ENCODE measurements at places on chromosomes 5 and 9.

- no peak for DNase-seq
These were observed 723.8 kb upstream of the CDH6 start for GRCh38 chr5:30469691-30470090.

GRCh38 chr5:1423901-1424603 lies 21.2 kb downstream of the SLC6A3 start:
- no peak for DNase-seq

DNA sequence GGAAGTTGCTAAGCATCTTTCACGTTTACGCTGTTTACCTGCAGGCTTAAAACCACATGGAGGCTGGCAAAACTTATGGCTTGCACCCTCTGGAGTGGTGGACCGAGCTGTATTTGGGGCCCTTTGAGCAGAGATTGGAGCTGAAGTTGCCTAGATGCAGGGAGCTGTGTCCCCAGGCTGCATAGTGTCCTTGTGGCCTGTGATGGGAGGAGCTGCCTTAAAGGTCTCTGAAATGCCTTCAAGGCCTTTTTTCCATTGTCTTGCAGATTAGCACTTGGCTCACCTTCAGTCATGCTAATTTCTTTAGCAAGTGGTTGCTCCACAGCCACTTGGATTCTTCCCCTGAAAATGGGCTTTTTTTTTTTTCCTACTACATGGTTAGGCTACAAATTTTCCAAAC lies 81.5 kb upstream of the CHD1 start:
- DNase-seq, result no peak

DNA sequence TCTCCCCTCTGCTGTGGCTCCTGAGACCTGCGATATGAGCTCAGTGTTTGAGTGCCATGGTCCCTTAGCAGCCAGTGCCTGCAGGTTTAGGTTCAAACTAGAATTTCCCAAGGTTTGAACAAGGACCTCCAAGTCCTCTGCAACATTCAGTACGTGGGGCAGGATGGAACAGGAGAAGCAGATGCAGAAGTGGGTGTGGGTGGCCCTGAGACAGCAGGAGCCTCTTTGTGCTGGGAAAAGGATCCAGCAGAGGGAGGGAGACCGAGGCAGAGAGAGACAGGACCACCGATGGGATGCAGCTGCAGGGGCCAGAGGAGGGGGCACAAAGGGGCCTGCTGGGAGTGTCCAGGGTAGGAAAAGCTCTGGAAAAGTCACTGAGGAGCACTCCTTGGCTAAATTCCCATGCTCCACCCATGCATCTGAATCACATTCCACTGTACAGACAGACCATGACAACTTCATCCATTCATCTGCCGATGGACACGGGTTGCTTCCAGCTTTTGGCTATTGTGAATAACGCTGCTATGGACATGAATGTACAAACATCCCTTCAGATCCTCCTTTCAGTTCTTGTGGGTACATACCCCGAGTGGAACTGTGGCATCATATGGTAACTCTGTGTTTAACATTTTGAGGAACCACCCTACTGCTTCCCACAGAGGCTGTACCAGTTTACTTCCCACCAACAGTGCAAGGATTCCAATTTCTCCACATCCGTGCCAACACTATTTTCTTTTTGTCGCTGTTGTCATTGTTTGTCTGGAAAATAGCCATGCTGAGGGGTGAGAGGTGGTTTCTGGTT lies 26.7 kb upstream of the SUSD3 start:
- DNase-seq, result no peak

DNA sequence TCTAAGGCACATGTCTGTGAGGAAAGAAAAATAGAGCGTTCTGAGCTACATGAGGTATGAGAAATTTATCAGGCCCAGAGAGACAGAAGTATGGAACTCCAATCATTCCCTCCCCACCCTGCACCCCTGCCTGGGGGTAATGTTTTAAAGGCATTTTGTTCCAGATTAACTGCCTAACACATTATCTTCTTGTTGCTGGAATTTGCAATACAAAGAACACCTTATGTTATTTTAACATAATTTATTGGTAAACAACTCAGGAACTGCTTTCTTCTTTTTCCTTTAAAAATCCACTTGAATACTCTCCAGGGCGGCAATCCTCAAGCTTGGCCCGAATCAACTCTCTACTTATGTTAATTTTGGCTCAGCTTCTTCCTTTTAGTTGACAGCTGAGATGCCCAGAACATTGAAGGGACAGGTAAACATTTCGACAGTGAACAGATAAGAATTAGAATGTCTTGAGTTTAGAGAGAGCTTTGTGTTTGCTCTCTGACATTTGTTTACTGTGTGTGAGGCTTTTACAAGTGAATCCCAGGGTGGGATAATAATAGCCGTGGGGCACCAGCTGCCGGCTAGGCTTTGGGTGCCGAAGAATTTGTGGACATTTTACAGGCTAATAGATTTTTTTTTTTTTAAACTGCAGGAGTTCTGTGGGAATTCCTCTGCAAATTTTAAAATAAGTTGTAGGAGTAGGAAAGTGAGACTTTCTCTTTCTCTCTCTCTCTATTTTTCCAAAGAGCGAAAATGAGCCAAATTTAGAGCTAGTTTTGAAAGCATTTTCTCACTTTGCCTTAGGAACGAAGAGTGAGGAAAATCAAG lies 96.4 kb upstream of the TAF11L2 start:
- DNase-seq, result no peak

GRCh38 chr5:92927291-92927778 lies 653.7 kb downstream of the NR2F1-AS1 start:
- DNase-seq, result no peak

- no peak for DNase-seq
These were observed 17.0 kb upstream of the TDRD7 start for GRCh38 chr9:97394881-97395280.

- DNase-seq, result no peak
These were observed 126.0 kb downstream of the WNK2 start for GRCh38 chr9:93309889-93310425.

GRCh38 chr5:32443541-32444430 lies 754 bp downstream of the ZFR start:
- DNase-seq, result peak; percentile 76

DNA sequence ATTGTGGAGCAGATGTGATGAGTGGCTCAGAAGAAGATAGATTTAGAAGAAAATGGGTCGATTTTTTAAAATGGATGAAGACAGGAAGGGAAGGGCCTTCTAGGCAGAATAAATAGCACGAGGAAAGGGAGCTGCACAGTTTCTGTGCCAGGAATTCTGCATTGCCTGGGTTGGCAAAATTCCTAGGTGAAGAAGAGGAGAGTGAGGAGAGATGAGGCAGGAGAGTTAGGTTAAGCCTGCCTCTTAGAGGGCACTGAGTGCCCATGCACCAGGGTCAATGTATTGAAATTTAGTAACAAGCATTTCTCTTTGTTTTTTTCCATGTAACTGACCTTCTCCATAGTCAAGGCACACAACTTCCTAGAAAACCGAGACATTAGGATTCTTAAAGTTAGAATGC lies 159.5 kb downstream of the YTHDC2 start:
- DNase-seq, result no peak

- no peak for DNase-seq
These were observed 185.3 kb downstream of the IRX1 start for GRCh38 chr5:3780907-3781306.

DNA sequence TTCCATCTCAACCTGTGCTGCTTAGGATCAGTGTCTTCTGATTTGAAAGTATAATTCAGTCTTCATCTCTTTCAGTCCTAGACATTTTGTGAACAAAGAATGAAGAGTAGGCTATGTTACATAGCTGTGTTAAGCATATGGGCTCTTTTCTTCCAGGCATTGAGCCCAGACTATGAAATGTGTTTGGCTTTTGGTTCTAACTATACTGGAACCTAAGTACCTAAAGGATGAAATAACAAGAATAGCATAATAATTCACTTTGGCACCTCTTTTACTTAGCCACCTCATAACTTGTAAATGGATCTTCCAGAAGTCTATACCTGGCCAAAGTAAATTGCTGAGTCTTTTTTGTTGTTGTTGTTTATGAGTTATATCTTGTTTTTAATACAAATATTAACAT lies 71.4 kb downstream of the SLF1 start:
- no peak for DNase-seq

- DNase-seq, result no peak
These were observed 240.8 kb downstream of the FANCC start for GRCh38 chr9:95076696-95077052.

DNA sequence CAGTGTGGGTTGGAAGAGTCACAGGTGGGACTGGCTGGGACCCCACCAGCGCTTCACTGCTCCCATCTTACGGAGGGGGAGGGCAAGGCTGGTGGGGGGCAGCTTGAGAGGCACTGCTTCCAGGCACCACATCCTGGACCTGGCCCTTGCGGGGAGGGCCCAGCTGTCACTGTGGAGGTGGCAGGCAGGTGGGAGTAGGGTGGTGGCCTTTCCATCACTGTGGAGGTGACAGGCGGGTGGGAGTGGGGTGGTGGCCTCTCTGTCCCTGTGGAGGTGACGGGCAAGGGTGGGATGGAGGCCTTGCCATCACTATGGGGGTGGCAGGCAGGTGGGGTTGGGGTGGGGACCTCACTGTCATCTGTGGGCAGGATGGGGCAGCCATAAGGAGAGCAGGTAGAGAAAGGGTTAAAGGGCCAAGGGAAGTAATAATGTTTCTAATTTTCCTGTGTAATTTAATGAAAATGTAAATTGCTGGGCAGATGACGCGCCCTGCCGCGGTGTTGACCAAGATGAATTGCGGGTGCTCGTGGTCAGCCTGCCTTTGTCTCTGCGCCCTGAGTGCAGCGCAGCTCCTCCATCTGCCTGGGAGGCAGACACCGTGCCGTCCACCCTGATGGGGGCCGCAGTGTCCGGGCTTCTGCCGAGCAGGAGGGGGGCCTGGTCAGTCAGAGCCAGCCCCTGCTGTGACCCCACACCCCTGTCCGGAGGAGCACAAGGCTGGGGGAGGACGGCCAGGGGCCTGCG lies 20.8 kb downstream of the RXRA start:
- no peak for DNase-seq

DNA sequence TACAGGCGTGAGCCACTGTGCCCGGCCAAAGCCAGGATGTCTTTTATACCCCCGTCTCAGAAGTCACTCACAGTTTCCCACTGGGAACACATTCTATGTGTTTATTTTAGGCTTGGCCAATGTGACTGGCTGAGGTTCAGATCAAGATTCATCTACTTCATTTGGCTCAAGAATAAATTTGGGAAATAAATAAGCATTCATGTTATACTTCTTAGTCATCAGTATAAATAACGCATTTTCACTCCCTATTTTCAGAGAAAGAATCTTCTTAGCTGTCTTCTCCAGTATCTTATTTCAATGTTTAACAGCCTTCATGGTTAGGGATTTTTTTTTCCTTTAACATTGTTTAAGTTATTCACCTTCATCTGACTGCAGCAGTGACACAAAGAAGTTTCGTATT lies 11.8 kb downstream of the S100Z start:
- no peak for DNase-seq

GRCh38 chr9:36729906-36730305 lies 157.2 kb downstream of the MELK start:
- DNase-seq, result no peak

GRCh38 chr9:33472881-33473615 lies 676 bp downstream of the NOL6 start:
- no peak for DNase-seq

DNA sequence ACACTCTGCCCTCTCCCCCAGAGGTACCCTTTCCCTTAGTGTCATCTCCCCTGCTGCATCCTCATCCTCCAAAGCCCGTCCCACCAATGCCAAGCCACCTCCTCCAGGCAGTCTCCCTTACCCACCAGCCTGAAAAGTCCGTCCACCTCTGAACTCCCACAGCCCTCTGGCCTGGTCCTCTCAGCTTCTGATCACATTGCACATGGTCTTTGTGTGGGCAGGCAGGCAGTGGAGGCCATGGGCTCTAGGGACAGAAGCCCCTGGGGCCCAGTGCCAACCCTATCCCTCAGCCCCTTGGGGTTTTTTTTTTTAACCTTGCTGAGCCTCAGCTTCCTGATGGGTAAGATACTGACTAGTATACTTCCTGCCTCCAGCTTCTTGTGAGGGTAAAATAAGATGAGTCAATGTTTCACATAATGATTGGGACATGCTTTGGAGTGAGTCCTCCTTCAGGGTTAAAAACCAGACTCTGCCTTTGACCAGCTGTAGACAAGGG lies 19.4 kb downstream of the CSF1R start:
- no peak for DNase-seq

- no peak for DNase-seq
These were observed 41.3 kb downstream of the LRSAM1 start for GRCh38 chr9:127492616-127493015.

DNA sequence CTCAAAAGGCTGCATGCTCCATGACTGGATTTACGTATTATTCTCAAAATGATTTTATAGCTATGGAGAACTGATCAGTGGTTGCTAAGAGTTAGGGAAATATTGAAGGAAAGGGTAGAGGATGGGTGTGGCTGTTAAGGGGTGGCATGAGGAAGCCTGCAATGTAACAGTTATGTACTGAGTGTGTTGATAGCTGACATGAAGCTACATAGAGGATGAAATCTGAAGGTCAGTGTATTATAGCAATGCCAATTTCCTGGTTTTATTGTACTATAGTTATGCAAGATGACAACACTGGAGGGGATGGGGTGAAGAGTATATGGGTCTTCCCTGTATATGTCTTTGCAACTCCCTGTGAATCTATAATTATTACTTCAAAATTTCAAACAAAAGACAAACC lies 51.0 kb downstream of the TMEM245 start:
- DNase-seq, result no peak

DNA sequence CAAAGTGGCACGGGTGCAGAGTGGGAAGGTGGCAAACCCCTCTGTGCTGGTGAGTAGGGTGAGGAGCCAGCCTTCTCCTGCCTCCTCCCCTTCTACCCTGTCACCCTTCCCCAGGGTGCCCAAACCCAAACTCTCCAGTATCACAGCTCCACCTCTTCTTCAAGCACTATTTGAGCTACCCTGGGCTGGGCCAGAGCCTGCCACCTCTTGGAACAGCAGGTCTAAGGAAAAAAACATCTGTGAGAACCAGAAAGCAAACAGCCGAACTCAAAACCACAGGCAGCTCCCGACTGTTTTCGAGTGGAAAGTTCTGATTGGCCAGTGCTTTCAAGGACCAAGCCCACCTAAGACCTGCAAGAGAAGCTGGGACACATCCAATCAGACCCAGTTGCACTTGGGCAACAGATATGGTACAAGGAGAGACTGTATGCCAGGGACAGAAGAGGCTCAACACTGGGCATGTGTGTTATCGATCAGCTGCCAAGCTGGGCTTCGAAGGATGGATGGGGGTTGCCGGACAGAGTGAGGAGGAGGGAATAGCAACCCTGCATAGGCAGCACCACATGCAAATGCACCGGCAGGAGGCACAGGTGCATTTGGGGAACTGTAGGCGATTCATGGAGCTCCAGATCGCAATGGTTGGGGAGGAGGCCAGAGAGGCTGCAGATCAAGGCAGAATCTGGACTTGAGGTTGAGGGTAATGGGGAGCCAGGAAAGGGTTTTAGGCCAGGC lies 19.7 kb downstream of the ACSL6 start:
- DNase-seq, result no peak

GRCh38 chr5:132428484-132429462 lies 59.3 kb downstream of the SLC22A5 start:
- DNase-seq, result no peak

- no peak for DNase-seq
These were observed 48.4 kb downstream of the ANKRD33B start for GRCh38 chr5:10612251-10612650.

GRCh38 chr5:161077496-161077895 lies 225.5 kb upstream of the ATP10B start:
- no peak for DNase-seq

- no peak for DNase-seq
These were observed 155.9 kb upstream of the CCNG1 start for GRCh38 chr5:163281512-163281911.
